GM19239 (cell line): ENCODE measurements at places on chromosomes 6 and 20.
A peak's percentile ranks its signal among the peaks of the same experiment; 100 is the strongest.

DNA sequence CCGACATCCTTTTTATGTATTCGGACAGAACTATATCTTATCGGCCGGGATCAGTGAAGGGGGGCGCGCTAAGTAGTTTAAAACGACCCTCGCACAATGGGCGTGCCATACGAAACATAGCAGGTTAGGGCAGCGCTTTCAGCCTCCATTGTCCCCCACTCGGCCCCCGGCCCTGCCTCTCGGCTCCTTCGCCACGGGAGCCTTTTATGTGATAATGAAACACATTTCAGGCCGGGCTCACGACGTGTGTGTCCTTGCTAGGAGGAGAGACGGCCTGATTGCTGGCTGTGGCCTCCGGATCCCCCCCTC is 5.3 kb downstream of the FOXA2 start:
- no peak for DNase-seq

DNA sequence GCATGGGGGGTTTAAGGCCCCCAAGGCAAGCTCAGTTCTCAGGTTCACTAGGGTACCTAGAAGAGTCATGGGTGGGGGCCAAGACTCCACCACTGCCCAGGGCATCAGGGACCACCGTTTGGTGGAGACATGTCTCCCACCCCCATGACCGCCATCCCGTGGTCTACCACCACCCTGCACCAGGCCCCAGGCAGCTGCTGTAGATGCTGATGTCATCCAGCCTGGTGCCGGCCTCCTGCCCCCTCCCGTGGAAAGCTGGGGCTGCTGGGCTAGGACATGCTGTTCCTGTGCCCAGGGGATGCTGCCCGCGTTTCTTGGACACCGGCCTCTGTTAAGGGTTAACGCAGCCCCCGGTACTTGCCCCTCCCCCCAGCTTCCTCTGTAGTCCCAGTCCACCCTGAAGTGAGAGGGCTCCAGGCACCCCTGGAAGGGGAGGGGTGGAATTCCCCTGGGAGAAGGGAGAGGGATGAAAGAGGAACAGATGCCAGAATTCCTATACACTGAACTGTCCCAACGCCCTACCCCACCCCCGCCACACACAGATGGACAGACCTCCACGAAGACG is 587 bp downstream of the IP6K3 start:
- no peak for DNase-seq

- no peak for DNase-seq
Measured at GRCh38 chr6:146890644-146891434, 292.1 kb downstream of the ADGB start.

DNA sequence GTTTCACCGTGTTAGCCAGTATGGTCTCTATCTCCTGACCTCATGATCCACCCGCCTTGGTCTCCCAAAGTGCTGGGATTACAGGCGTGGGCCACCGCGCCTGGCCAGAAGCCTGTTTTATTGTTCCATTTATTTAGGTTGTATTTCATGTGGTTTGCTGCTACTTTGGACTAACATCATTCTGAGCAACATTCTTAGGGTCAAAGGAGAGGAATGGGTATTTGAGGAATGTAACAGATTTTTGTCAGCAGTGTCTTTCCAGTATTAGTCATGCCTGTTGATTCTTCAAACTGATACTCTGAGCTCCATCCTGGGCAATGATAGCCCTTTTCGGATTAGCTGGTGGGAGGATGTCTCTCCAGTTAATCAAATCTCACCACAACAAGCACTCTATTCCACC is 213.0 kb upstream of the CITED2 start:
- DNase-seq, result no peak

DNA sequence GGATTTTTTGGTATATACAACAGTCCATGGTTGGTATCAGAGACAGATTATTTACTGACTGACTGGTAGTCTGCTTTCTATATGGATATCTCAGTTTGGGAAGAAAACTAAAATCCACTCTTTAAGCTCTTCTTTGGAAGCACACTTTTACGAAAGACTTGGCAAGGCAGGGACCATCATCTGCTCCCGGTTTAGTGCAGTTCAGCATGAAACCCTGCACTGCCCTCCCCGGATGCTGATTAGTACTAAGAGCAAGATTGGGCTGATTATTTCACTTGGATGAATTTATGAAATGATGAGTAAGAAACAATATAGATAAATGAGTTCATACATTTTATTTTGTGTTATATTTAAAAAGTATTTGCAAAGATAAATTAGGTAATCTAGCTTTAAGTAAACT is 56.3 kb downstream of the RGS17 start:
- no peak for DNase-seq

GRCh38 chr6:3291987-3292386 is 33.2 kb downstream of the PSMG4 start:
- DNase-seq, result no peak

DNA sequence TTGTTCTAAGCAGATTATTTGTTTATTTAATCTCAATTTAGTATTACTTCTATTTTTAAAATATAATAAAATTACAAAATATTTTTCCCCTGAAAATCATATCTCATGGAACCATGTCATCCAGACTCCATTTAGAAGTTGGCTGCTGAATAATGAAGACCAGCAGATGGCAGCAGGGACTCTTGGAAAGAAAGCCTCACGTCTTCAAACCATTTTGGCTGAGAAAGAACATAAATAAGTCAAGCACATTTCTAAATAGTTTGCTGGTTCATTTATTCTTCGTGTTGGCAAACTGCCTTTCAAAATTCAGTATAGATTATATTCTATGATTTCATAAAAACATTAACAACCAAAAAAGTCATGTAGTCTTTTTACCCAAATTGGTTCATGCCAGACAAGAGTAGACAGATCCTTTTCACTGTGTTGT is 71.7 kb downstream of the RCAN2 start:
- no peak for DNase-seq

DNA sequence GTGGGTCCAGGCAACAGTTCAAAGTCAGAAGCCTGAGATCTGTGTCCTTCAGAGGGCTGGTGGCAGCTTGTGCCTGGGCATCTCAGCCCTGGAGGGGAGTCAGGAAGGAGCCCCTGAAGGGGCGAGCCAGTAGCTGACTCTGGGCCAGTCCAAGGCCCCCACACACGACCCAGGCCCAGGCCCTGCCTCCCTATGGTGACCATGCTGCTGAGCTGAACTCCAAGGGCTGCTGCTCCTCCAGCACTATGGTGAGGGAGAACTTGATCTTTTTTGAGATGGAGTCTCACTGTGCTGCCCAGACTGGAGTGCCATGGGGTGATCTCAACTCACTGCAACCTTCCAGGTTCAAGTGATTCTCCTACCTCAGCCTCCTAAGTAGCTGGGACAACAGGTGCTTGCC is 15.2 kb upstream of the CST3 start:
- DNase-seq, result no peak

- DNase-seq, result no peak
Measured at GRCh38 chr6:74757813-74758212, 448.0 kb downstream of the COL12A1 start.

- DNase-seq, result no peak
Measured at GRCh38 chr20:12936020-12936419, 72.8 kb upstream of the SPTLC3 start.

DNA sequence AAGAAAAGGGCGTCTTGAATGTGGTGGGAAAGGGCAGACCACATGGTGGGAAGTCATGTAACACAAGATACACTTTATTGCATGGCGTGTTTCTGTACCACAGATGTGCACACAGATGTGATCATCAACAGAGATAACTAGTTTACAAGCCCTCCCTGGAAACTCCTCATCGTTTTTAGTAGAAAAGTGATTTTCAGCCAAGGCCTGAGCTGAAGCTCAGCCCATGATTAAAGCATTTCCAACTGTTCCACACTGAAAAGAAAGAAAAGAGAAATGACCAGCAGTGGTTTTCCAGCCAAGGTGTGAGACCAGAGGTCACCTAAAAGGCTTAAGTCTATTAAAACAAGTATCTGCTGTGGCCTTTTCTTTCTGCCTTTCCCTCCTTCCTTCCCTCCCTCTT is 463.9 kb upstream of the JAG1 start:
- DNase-seq, result no peak

DNA sequence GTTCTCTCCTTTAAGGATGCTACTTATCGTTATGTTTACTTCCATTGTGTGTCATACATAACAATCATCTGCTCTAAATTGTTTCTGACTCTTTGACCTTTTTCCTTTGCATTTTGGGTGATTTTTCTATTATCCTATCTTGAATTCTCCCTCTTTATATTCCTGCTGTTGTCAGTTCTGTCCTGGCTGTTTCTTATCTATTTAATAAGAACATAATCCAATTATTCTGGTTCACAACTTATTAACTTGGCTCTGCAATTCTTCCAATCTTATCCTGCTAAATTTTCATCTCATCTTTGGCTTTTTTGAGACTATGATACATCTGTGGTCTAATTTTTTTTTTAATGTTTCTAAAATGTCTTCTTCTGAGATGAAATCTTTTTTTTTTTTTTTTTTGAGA is 54.7 kb upstream of the TOX2 start:
- DNase-seq, result no peak

DNA sequence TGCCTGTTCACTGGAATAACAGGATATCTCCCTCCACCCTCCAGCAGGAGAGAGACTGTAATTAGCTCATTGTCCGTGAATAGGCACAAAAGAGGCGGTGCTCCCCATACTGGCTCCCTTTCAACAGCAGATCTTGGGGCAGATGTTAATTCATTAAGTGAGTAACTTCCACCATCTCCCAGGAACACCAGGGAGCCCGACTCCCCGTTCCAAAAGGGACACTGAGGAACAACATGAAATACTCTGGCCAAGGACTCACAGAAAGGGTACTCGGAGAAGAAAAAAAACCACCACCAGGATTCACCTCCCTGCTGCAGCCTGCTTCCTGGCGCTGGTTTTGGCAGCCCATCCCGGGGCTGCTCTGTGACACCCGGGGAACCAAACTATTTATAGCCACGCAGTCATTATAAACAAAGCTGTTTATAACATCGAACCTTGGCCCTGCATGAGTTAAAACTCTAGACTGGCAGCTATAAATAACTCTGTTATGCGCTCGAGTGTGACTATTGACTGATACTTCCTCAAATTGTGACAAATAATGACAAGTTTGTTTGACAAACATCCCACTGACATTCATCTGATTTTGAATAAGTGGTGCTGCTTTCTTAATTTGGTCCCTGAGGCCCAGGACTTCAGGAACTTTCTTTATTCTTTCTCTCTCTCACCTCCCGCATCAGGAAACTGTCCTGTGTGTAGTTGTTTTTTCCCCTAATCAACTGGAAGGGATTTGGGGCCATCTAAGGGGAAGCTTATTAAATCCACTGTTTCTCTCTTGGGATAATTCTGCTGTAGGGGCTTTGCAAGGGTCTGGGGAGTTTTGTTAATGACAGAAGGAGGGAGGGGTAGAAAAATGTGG is 521.6 kb downstream of the CD83 start:
- no peak for DNase-seq

GRCh38 chr6:14422917-14423316 is 305.3 kb downstream of the CD83 start:
- no peak for DNase-seq

- no peak for DNase-seq
Measured at GRCh38 chr6:157885211-157885788, 62.3 kb downstream of the SNX9 start.

- DNase-seq, result no peak
Measured at GRCh38 chr20:48687117-48687800, 140.5 kb downstream of the PREX1 start.

DNA sequence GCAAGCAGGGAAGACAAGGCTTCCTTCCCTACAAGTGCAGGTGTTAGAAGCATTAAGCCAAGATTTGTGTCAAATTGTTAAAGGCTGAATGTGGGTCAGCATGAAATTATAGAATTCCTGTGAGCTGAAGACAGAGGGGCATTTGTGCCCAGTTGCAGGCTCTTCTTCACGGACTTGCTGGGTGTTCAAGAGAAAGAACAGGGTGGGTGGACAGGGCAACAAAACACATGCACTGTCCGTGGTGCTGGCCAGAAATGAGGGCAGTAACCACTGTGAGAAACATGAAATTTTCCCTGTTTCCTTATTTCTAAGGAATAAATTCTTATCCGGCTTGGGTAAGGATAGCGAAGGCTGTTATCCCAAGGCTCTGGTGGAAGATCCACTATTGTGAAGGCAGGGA is 579.5 kb upstream of the HTR1E start:
- no peak for DNase-seq

DNA sequence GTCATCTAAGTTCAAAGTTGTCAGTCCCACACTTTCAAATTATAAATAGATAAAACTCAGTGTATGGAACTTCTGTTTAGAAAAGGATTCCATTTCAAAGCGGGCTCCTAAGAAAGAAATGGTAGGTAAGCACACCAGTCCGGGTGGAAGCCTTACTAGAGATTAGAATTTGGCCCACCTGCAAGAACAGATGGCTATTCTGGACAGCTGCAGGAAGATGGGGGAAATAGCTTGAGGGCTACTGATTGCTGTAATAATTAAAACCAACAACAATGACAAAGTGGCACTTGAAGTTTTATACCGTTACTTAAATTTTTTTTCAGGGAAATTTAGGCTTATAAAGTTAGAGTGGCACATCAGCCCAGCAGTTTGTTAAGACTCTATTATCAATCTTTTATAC is 83.3 kb downstream of the HIVEP2 start:
- DNase-seq, result no peak

DNA sequence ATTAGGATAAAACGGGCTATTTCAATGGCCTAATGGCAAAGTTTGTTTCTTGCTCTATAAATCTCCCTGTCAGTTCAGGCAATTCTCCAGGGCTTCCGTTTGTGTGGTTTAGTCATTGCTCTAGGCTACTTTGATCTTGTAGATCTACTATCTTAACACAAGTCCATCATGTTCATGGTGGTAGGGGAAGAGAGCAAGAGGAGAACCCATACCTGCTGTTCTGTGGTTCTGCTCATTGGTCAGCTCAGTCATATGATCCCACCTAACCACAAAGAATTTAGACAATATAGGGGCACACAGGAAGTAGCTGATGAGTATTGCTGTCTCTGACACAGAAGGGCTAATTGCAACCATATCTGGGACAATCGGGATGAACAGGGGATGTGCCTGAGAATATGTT is 4.9 kb upstream of the DEK start:
- DNase-seq, result no peak

- DNase-seq, result peak; percentile 9
Measured at GRCh38 chr20:5402903-5403531, 86.3 kb upstream of the PROKR2 start.

- DNase-seq, result no peak
Measured at GRCh38 chr6:137136065-137136464, 37.4 kb downstream of the IL22RA2 start.

GRCh38 chr6:84455511-84456029 is 228.1 kb upstream of the CEP162 start:
- DNase-seq, result no peak
